Fibroblast of mammary gland (primary cell): ENCODE measurements at places on chromosomes 12 and 14.
A peak's percentile ranks its signal among the peaks of the same experiment; 100 is the strongest.

- no peak for DNase-seq
Measured at GRCh38 chr12:8028267-8028666, 4.2 kb upstream of the FOXJ2 start.

- DNase-seq: no peak
Measured at GRCh38 chr12:103279444-103279843, 216.3 kb downstream of the C12orf42 start.

GRCh38 chr12:64918801-64919200 is 94.4 kb downstream of the TBC1D30 start:
- no peak for DNase-seq

GRCh38 chr14:23326491-23327332 is 5.5 kb downstream of the PABPN1 start:
- no peak for DNase-seq

DNA sequence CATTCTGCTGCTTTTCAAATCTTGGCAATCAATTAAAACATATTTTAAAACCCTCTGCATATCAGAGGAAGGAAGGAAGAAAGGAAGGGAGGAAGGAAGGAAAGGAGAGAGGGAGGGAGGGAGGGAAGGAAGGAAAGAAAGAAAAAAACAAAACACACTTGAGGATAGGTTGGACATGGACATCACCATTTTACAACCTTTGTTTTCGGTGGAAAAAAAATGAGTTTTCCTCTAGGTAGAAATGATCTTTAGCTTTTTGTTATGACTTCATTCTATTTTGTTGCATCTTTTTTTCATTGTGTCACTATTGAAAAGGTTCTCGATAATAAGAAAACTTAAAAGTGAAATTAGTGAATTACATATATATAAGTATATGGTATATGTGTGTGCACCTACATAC is 522.9 kb downstream of the NOVA1 start:
- no peak for DNase-seq

- DNase-seq: no peak
Measured at GRCh38 chr14:99624971-99625370, 20.0 kb upstream of the HHIPL1 start.

- DNase-seq: no peak
Measured at GRCh38 chr14:55121628-55122439, 7.2 kb upstream of the LGALS3 start.

- DNase-seq: no peak
Measured at GRCh38 chr12:80847575-80847974, 90.2 kb downstream of the LIN7A start.

DNA sequence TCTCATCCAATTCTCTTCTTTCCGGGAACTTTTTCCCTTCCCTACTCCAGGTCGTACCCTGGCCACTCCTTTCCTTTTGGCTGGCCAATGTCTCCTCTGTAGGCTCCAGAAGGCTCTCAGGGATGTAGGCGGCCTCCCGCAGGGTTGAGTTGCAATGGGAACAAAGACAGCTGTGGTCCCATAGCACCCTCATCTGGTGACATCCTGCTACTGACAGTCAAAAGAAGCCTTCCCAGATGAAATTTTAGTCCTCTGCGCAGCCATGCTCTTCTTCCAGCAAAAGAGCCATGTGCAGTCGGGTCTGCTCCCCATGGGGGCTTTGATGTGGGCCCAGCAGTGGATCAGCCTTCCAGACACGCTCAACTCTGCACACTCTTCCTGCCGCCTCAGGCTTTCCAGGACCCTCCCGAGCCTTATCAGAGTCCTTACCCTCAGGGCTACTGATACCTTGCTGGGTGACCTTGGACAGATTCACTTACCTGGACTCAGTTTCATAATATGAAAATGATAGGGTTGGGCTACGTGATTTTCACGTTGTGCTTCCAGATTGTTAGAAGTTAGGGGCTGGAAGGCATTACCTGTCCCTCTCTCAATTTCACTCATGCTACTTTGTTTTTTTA is 5.5 kb upstream of the CELA1 start:
- DNase-seq: peak; percentile 69

GRCh38 chr12:121975021-121975420 is 46.7 kb upstream of the BCL7A start:
- DNase-seq: no peak

DNA sequence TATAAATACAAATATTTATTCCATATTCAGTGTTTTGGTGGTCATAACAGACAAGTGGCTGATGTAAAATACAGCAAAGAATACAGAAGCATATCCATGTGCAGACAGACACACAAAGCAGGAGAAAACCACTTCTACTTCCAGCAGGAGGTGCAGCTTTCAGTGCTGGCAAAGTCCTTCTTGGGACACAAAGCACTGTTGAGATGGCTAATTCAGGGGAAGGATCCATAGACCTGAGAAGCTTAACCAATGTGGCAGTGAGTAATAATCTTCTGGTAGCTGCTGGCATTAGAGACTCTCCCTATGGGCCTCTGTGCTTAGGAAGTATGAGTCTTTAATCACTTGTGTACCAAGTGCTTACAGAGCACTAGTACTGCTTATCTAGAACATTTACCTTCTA is 26.8 kb downstream of the AMN1 start:
- DNase-seq: peak; percentile 46

- peak; percentile 52 for DNase-seq
Measured at GRCh38 chr12:12684375-12685106, 11.4 kb downstream of the GPR19 start.

DNA sequence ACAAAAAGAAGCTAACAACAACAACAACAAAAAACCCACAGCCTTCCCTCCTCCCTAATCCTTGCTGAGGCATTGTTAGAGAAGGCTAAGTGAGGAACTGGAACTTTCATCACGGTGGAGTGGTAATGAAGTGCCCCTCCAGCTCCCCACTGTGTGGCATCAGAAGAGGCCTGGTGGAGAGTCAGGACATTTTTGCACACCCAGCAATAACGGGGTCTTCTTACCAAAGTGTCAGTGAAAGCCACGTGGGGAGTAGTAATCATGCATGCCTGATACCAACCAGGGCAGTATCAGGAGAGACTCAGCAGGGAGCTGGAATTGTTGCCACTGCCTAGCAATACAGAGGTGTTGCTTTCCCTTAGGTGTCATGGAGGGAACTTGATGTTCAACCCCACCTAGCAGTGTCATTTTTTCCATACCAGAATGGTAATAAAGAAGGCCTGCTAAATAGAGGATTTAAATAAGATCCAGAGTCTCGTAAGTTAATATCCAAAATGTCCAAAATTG is 299.7 kb upstream of the RGS6 start:
- DNase-seq: no peak

- DNase-seq: peak; percentile 47
Measured at GRCh38 chr14:69055999-69056788, 77.1 kb upstream of the ACTN1 start.

DNA sequence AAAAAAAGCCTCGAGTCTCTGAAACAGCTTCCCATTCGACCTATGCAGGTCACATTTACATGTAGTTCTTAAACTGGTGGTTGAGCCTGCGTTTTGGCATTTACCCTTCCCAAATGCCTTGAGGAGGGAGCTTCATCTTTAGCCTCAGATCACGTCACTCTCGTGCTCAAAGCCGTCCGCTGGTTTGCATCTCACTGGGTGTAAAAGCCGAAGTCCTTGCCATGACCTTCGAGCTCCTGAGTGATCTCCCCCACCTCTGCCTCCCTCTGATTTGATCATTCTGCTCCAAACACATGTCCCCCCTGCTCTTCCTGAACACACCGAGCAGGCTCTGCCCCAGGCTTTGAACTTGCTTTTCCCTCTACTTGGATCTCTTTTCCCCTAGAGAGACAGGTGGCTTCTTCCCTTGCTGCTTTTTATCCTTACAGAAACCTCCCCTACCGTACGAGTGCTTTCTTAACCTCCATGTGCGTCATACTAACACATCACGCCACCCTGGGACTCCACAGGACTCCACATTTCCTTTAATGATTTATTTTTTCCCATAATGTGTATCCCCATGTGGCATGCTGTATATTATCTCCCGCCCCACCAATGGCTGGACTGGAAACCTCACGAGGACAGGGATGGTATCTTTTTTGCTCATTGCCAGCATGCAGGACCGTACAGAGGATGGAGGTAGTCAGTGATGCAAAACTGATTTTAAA is 610.7 kb downstream of the VRK1 start:
- DNase-seq: no peak

- DNase-seq: no peak
Measured at GRCh38 chr12:71954861-71955260, 16.2 kb downstream of the TPH2 start.

DNA sequence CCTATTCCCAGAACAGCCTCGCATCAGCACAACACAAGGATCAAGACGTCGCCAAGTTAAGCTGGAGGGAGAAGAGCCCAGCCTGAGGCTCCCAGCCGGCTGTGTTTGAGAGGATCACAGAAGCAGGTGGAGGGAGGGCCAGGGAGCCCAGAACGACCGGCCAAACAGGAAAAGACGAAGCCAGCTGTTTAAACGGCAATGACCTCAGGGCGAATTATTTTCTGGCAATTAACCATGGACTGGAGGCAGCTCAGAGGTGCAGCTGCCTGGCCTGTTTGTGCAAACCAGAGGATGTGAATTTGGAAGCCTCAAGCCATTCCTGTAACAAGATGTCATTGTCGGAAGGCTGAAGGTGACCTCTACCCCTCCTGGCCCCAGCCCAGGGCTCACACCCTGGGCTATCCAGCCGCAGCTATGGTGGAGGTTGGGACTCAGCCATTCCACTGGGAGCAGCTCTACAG is 175.8 kb upstream of the PRMT8 start:
- peak; percentile 72 for DNase-seq

DNA sequence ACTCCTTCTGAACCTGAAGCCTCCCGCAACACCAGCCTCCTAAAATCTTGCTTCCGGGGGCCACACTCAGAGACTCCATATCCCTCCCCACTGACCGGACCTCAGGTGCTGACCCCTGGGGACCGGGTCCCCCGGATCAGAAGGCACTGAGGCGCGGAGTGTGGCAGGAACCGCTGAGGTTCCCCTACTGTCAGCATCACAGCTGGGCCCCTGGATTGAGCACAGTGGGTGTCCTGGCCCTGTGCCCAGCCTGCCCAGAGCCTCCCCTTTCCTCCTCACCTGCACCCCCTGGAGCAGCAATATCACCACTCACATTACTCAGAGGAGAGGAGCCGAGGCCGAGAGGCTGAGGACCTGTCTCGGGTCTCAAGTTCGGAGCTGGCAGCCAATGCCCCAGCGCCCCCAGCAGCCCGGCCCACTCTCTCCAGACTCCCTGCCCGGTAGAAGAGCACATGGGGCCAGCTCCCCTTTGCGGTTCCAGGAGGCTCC is 101.2 kb upstream of the EIF5 start:
- no peak for DNase-seq
